Spinal cord (tissue), 10 donors: ENCODE measurements at places on chromosomes 6 and 20. TPM values are rescaled to one million over a fixed set of nuclear protein-coding genes. Genes with fewer than 3 reads are reported as not detected.

- no peak for DNase-seq
Measured at GRCh38 chr20:48612335-48612734, 215.5 kb downstream of the PREX1 start.

The CHRNA4 gene
- 54.0 TPM for polyA plus RNA-seq

DNA sequence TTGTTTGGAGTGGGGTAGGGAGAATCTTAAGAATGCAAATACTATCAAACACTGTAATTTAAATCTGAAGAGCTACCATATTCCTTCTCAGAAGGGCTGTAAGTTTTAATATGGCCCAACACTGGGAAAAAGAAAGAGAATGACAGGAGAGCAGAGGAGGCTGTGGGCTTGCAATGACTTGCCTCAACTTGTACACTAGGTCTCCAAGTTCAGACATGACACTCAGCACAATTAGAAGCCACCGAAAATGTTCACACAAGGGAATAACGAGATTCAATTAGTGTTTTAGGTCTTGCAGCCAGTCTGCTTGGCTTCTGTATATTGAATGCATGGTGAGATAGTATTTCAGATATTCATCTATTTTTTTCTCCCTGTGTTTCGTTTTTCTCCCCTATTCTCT, 89.4 kb downstream of the HS3ST5 start:
- DNase-seq: no peak

- DNase-seq: no peak
Measured at GRCh38 chr6:129853996-129854711, 7.0 kb downstream of the TMEM244 start.

- DNase-seq: peak; percentile 60
Measured at GRCh38 chr20:44642203-44643153, 9.0 kb downstream of the ADA start.

- DNase-seq: no peak
Measured at GRCh38 chr6:92024110-92024509, 1395.2 kb downstream of the EPHA7 start.

DNA sequence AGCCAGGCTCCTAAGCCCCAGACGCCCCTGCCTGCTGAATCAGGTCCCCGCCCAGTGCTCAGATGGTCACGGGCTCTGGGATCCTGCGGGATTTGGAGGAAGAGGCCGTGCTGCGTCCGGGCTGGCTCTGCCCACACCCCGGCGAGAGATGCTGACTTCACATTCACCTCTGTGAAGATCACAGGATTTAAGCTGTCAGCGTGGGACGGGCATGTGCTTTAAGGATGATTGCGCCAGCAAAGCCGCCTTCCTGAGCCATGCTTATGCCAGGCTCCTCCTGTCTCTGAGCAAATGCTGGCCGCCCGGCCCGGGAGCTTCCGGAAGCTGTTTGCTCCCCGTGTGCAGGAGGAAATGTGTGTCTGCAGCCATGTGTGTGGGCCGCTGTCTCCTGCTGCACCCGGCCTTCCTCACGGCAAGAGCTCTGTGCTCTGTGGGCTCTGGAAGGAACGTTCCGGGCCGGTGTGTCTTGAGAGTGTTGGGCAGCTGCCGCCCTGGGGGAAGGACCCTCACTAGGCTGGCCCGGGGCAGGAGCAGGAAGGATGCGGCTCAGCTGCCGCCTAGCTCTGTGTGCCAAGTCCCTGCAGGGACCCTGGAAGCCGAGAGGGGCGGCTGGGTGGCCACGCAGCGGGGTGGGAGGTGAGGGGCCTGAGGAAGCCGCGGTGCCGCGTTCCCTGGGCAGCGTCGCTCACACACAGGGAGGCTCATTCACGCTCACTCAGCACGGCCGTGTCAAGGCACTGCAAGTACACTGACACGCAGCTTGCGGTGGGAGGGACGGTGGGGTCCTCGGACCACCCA, 19.0 kb upstream of the BHLHE23 start:
- no peak for DNase-seq

- DNase-seq: no peak
Measured at GRCh38 chr20:48606172-48606840, 221.5 kb downstream of the PREX1 start.

The C6orf58 gene
- 1.6 TPM for polyA plus RNA-seq

DNA sequence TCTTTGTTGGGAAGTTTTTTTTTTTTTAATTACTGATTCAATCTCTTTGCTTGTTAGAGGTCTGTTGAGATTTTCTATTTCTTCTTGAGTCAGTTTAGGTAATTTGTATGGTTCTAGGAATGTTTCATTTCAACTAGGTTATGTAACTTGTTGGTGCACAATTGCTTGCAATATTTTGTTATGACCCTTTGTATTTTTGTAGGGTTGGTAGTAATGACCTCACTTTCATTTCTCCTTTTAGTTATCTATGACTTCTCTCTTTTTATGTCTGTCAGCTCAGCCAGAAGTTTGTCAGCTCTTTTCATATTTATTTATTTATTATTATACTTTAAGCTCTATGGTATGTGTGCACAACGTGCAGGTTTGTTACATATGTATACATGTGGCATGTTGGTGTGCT, 51.1 kb upstream of the SLC24A3 start:
- no peak for DNase-seq

The COL19A1 gene
- polyA plus RNA-seq: 1.4 TPM

GRCh38 chr6:113315879-113316278, 541.3 kb upstream of the MARCKS start:
- no peak for DNase-seq

DNA sequence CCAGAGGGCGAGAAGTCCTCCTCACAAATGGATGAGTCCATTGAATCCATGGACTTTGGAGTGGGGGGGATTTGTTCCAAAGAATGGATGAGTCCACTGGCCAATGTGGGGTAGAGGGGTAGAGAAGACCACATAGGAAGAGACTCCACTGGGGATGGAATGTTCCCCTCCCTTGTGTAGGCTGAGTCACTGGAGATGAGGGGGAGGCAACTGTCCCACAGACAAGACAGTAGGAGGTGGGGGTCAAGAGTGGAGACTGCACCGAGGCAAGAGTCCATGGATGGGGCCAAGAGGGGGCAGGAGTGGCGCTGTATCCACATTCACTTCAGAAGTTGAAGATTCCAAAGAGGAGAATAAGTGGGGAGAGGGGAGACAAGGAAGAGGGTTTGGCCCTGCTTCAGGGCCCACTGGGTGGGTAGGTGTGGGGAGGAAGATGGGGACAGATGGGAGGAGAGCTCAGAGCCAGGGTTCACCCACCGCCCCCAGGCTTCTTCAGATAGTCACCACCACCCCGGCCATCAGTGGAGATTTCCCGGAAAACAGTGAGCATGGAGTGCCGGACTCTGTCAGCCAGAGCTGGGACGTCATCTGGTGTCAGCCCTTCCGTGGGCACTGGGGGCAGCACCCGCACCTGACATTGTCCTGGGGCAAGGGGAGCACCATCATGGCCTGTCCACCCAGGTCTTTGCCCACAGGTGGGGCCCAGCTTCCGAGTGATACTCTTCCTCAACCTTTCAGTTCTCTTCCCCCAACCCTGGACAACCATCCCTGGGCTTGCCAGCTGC, 4.6 kb downstream of the EGFL8 start:
- no peak for DNase-seq

DNA sequence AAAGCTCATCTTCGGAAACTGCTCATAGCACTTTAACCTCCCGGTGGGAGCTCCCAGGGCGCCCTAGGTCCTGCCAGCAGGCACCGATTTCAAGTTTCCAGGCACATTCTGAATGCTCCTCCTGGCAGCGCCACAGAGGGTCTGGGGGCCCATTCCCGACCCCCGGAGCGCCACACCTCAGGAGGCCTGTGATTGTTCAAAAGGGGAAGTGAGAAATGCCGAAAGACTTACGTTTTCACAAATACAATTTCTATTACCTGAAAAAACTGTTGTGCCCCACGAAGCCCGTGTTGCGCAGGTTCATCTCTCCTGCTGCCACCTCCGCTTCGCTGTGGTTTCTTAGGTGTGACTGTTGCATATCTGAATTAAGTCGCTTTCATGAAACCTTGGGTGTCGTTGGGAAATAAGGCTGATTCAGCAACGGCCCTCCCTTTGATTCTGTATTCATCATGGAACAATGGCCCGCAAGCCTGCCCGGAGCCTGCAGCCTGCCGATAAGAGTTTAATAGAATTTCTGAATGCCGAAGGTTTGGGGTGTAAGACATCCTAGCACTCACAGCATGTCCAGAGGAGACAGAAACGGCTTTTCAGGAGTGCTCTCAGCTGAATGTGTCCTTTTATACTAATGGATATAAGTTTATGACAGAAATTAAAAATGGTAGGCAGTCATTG, 1.9 kb upstream of the MYT1 start:
- DNase-seq: peak; percentile 40

GRCh38 chr6:64104051-64104450, 468.4 kb downstream of the PHF3 start:
- DNase-seq: no peak

GRCh38 chr6:167044696-167045095, 45.5 kb downstream of the CEP43 start:
- no peak for DNase-seq

DNA sequence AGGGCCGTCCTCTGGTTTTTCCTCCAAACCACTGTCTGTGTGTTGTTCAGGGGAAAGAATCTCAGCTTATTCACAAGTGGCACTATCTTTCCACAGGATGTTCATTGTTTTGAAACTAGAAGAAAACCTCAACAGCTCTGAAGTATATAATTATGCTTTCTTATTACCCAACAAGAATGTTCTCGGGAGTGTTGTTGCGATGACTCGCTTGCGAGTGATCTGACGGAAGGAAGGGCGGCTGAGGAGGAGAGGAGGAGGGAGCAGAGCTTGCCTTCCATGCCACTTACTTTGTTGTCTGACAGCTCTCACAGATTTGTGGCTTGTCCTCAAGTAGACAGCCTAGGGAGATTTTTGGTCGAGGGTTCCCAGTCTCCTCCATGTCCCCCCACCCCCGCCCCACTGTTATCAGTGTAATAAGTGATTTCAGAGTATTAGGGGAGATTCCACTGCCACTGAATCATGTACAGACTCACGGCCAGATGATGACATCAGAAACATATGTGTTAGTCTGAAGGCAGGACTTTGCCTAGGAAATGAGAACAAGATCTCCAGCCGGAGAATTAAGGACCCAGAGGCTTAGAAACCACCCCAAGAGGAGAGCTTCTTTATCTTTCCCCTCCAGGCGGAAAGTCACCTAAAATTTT, 80.7 kb upstream of the CCN6 start:
- no peak for DNase-seq

- DNase-seq: no peak
Measured at GRCh38 chr6:34618430-34619182, 62.5 kb upstream of the SPDEF start.

The SIRPG gene
- polyA plus RNA-seq: not detected

DNA sequence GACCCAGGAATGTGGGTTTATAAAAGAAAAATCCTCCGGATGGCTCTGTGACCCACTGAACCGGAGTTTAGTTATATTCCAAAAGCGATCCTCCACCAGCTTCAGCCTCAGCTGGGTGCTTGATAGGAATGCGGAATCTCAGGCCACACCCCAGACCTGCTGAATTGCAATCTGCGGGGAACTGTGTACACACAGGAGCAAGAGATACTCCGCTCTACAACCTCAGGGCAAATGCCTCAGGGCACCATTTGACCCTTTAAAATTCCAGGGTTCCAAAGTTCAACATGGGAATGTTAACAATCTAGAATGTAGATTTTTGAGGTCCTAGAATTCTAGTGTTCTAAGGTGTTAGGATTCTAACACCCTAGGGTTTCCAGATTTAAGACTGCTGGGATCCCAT, 10.8 kb downstream of the BPIFA2 start:
- DNase-seq: no peak

The GCNT2 gene
- polyA plus RNA-seq: 9.5 TPM

DNA sequence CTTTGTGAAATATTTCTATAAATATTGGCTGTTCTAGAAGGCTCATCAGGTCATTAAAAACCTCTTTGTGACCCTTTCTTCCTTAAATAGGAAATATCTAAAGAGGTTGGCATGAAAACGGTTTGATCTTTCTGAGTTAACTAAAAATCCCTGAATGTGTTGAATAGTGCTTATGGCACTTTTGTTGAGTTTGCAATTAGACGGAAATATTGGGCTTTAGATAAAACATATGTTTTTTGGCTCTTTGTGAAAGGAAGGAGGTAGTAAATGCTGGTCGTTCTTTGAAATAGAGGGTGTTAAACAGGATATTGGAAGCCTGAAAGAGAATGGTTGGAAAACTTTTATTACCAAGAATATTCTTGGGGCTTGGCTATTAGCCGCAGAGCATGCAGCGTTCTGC, 163.0 kb downstream of the ARID1B start:
- DNase-seq: no peak

DNA sequence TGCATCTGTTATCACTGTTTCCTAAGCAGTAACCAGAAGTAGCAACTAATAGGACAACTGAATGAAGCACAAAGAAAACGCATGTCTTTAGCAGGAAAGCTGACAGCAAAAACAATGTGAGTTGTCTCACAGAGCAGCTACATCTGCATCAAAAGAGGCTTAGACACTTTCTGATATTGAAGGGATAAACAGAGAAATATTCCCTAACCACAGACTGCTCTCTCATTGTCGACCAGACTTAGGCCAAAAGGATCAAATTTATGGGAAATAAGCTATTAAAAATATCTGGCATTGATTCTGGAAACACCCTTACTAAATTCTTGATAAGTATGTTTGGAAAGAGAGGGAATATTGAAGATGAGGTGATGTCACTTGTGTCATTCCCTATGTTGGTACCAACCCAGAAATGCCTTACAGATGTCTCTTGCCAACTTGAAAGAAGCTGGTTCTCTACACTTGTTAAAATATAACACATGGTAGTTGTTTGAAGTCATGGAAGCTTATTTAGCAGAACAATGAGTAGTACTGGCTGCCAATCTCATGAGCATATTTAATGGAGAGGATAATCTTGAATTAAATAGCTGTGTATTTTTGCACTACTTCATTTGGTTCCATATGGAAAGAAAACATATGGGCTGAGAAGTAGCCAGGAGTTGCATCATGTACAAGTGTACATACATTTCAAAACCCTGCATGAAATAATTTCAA, 929.3 kb upstream of the MAN1A1 start:
- DNase-seq: no peak

GRCh38 chr6:155108070-155108820, 113.1 kb downstream of the TIAM2 start:
- DNase-seq: no peak

The TINAG gene
- polyA plus RNA-seq: 0.39 TPM

DNA sequence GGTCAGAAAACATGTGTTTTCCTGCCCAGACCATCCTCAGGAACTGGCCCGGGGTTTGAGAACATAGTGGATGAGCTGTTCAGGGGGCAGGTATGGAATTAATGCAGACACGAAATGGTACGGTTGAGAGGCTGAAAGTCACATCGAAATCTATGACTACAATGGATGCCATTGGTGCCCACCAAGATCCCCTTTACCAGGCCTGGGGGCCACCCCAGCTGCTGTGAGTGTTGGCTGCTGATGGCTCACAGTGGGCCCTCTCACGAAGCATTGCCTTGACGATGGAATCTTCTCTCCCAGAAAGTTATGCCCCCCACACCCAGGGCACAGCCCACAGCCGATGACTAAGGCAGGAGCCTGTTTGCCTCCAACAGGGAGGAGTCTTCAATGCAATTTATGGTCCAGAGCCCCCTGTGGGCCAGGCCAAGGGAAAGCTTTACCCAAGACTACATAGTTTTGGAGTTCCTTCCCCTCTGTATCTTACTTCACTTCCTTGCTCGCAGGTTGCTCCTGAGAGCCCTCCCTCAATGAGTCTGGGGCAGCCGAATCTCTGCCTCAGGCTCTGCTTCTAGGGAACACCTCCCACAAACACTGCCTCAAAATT, 92.6 kb downstream of the BFSP1 start:
- DNase-seq: no peak

GRCh38 chr6:135053406-135053805, 1.2 kb downstream of the HBS1L start:
- DNase-seq: no peak
